Skeletal muscle cell (primary cell): ENCODE measurements at places on chromosomes 11 and 22.

GRCh38 chr11:47179655-47179991 is 2.9 kb upstream of the ARFGAP2 start:
- no peak for DNase-seq

DNA sequence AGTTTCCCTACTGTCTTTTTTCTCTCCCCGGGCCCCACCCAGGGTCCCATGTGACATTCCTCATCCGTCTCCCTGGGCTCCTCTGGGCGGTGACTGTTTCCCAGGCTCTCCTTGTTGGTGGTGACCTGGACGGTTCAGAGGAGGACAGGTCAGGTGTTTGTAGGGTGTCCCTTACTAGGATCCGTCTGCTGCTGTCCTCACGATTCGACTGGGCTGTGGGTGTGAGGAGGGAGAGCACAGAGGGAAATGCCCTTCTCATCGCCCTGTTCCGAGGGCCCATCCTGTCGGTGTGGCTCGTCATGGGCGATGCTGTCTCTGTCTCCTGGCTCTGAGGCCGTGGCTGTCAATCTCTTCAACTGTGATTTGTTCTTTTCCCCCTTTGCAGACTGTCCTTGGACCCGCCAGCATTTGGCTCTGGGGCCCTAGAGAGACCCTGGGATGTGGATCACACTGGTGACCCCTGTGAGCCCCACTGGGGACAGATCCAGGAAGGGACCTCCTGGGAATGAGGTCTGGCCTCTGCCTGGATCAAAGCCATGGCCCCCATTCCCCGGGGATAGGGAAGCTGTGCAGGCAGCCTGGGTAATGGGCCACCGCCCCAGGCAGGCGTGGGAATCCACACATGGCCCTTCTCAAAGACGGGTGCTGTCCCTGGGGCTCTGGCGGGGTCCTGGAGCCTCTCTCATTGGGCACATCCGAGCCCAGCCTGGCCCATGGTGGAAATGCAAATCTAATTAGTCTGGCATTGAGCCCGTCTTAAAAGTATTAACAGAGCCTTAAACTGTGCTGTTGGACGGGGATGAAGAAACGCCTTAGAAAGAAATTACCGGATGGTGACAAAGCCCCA is 46.8 kb upstream of the KCNQ1OT1 start:
- no peak for DNase-seq

DNA sequence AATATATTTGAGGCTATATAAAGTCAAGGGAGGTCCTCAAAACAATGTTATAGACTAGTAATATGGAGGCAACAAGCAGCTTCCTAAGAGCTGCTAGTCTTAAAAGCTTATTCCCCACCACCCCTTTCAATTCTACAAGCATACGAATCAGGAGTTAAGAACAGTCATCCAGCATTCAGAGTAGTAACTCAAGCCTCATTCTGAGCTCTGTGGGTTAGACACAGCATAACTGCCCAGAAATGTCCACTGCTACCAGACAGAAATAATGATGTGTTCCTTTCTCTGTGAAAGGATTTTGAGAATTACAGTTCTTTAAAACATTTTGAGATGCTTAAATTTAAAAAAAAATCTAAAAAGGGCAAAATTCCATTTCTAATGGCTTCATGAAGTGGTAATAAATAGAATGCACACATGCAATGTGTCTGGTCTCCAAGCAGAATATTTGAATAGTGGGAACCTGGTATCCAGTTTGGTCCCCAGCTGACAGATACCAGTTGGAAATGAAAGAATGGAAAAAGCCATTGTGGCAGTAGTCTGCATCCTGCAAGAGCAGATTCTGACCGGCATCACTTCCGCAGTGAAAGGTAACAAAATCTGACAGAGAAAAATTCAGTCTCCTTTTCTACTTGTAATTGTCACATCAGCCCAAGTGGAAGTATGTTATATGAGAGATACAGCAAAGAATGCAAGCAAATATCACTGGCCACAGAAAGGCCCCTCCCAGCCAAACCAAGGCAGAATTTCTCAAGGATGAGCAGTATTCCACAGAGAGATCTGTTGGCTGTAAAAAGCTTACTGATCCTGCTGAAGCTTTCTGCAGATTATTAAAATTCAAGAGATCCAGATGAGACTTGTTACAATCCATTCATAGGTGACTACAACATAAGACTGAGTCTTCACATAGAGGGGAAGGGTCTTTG is 310.8 kb upstream of the PITPNB start:
- peak; percentile 55 for DNase-seq

- DNase-seq, result no peak
These were observed 32.2 kb downstream of the MMP20 start for GRCh38 chr11:102592634-102593581.

- no peak for DNase-seq
These were observed 106.7 kb downstream of the APIP start for GRCh38 chr11:34809191-34810106.

DNA sequence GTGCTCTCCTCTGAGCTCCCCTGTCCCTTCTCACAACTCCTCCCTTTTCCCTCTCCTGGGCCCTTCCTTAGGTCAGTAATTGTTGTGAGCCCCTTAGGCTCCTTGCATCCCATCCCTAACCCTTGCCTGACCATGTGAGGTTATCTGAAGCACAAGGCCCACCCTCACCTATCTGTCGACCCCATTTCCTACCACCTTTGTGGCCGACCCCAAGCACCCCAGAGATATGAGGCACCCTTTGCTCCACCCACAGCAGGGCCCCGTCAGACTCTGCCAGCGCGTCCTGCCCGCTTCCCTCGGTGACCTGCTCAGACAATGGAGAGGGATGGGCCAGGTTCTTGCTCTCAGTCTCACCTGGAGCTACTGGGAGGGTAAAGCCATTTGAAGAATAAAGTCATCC is 1.3 kb downstream of the GNG3 start:
- no peak for DNase-seq

DNA sequence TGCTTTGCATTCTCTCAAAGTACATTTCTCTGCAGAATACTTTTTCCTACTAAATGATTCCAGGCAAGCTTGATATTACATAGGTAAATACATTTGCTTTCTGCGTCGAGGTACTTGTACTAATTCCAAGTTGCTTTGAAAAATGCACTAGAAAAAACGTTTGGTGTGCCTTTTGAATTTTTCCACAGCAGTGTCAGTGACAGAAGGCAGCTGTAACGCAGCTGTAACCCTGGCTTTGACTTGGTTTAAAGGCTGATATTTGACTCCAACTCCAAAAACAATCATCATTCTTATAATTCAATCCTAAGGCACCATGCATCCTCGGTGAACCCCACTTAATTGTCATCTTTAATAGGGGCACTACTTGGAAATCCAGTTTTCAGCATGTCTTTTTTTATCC is 125.0 kb downstream of the MAML2 start:
- no peak for DNase-seq

- DNase-seq, result no peak
These were observed 58.5 kb downstream of the TNRC6B start for GRCh38 chr22:40236131-40236665.

GRCh38 chr22:46798041-46798365 is 35.6 kb downstream of the TBC1D22A start:
- no peak for DNase-seq
